Fibroblast of skin of right biceps (primary cell): ENCODE measurements at places on chromosomes 7 and 10.

DNA sequence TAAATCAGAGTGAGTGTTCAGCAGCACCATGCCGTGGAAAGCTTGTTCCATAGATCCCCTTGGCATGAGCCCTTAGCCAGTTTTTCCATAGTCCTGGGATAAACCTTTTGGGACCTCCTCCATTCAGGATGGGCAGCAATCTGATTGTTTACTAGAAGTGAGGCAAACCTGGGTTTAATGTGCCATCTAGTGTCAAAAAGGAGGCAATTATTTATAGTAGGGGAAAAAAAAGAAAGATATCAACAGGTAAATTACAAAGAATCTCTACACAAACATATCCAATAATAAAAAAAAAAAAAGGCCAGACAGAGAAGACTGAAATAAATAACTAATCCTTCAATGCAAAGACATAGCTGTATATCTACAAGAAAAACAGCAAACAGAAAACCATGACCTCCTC lies 229.0 kb upstream of the STK17A start:
- DNase-seq: no peak

GRCh38 chr10:75358835-75359421 lies 42.6 kb downstream of the ZNF503 start:
- DNase-seq: peak; percentile 90

GRCh38 chr7:70053421-70053820 lies 455.1 kb downstream of the AUTS2 start:
- peak; percentile 30 for DNase-seq

- DNase-seq: no peak
Measured at GRCh38 chr10:870564-871166, 60.8 kb downstream of the LARP4B start.

- no peak for DNase-seq
Measured at GRCh38 chr10:115931309-115931708, 341.7 kb downstream of the GFRA1 start.

GRCh38 chr10:130427216-130427722 lies 291.1 kb downstream of the GLRX3 start:
- DNase-seq: no peak

DNA sequence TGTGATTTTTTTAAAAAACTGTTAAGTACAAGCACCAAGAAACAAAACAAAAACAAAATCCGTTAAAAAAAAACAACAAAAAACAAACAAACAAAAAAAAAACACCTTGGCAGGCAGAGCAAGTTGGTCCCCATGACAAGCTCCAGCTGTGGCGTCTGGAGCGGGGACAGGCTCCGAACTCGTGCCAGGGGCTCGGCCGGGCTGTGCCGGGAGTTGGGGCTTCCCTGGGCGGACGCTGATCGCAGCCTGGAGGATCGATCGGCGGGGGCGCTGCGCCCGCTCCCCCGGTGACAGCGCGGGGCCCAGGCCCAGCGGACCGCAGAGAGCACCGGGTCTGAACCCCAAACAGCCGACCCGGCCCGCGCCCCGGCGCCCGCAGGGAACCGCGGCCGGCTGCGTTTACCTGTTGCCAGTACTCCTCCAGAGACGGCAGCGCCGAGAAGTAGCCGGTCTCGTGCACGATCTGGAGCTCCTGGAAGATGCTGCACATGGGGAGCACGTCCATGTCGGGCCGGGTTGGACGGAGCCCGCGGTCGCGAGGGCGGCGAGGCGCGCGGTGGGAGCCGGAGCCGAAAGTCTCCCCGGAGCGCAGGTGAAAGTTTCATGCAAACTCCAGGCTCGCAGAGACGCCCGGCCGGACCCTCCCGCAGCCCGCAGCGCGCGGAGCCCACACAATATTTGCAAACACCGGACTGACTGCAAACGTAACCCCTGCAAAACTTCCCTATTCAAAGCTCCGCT lies at the start of gene KLF6:
Gene KLF6, minus strand, starts transcription at position 700 of the 741 bp plus-strand sequence. Its CDS starts 195 bp downstream, at position 505.
- DNase-seq: no peak

GRCh38 chr10:102626026-102626685 lies 18.1 kb upstream of the TRIM8 start:
- no peak for DNase-seq

DNA sequence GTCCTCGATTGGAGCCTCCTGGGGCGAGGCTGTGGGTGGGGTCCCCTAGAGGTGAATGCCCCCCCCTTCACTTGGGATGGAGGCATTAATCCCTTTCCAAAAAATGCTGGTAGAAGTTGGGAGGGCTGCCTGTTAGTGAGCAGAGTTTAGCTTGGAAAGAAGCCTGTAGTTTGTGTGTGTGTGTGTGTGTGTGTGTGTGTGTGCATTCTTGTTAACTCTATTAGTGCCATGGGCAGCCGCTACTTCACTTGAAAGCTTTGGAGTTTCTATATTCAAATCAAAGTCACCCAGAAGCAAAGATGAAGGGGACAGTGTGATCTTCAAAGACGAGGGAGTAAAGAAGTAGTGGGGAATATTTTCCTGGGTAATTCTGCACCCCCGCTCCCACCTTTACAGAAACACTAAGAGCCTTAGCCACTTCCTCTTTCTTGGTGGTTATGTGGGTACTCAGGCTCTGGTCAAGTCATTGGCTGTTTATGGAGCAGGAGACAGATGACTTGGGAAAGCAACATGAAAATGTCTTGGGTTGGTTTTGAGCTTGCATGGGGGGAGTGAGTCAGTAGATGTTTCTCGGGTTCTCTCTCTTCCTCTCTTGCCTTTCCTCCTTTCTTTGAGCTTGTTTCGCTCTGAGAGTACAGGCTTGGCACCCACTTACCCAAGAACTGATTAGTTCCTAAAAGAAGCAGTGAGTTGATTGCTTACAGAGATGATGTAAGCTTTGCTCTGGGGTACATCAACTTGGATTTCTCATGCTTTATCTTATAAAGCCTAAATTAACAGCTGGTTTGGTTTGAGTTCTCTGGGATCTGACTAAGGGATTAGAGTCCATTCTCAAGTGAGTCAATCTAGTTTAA lies 35.9 kb downstream of the TCF7L2 start:
- peak; percentile 82 for DNase-seq

DNA sequence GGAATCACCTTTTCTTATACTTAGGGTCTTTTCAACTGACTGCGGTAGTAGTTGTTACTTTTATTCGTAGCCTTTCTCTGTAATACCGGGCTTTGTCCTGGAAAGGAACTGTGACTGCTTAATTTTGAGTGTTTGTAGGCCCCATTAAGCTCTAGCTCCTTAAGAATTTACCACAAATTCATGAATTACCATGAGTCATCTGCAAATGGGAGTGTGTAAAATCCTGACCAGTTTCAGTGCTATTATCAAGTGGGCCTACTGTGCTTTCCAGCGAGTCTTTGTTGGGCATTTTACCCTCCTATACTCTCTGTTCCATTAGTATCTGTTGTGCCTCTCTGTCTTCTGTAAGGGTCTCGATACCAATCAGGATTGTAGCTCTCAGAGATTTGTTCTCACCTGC lies 49.7 kb downstream of the ZMYND11 start:
- peak; percentile 65 for DNase-seq

- DNase-seq: no peak
Measured at GRCh38 chr7:88141479-88141878, 78.4 kb downstream of the SRI start.

DNA sequence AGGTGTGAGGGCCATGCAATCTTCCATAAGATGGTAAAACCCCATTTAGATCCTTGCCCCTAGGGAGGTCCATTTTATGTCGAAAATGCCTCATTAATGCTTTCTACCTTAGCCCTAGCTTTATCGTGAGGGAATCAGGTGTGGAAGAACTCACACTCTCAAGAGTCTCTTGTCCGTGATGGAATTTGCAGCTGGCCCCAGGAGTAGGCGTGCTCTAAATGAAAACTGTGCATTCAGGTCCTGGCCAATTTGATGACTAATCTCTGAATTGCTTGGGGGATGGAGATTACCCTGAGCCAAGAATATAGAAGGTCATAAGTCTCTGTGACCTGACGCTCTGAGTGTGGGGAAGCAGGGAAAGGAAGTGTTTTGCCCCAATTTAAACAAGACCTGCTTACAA lies 6.6 kb downstream of the C10orf90 start:
- peak; percentile 81 for DNase-seq

GRCh38 chr10:79071396-79071923 lies 2.7 kb downstream of the ZMIZ1 start:
- DNase-seq: no peak

- no peak for DNase-seq
Measured at GRCh38 chr7:157410831-157411556, 74.2 kb downstream of the DNAJB6 start.

GRCh38 chr10:91103384-91104192 lies 116.9 kb upstream of the PCGF5 start:
- DNase-seq: no peak

DNA sequence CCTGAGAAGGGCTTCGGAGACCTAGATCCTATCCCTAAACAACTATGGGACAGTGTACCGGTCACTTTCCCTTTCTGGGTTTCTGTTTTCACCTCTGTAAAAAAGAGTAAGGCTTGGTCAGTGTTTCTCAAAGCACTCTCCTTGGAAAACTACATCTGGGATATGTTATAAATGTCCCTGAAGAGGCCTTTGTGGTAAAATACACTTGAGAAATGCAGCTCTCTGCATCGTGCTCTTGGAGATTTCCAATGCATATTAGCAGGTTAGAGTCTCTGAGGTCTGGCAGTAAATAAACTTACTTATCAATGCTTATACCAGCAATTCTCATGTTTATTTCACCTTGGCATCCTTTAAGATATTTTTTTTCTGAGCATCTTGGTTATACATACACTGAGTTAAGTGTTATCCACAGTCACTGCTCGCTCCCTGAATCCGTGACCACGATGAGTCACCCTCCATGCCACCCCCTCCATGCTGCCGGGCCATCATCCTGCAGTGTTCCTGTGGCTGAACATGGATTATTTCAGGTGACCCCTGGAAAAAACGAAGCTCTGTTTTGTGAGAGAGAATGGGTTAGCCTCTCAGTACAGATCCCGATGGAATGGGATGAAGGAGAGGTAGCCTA lies 3.3 kb upstream of the TBXAS1 start:
- peak; percentile 56 for DNase-seq

GRCh38 chr10:58070956-58071355 lies 196.7 kb downstream of the IPMK start:
- DNase-seq: no peak

GRCh38 chr10:484441-484924 lies 205.0 kb downstream of the DIP2C start:
- DNase-seq: peak; percentile 33

GRCh38 chr7:14690486-14690885 lies 212.1 kb downstream of the DGKB start:
- DNase-seq: no peak

GRCh38 chr10:103767756-103768155 lies 87.6 kb downstream of the SH3PXD2A start:
- DNase-seq: no peak

DNA sequence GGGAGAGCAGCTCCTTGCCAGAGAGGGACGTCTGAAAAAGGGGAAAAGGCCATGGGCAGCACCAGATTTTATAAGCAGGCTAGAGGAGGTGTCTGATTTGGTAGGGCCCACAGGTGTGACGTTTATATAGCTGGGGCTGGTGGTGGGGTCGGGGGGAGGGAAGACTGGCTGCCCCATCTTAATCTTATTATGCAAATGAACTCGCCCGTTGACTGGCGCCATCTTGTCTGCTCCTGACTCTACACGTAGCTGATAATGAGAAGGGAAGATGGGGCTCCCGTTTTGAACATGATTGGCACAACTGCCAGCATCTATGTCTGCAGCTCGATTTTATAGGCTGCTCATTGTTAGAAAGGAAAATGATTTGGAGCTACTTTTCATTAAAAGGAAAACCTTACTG lies 28.6 kb upstream of the CADPS2 start:
- DNase-seq: no peak

GRCh38 chr10:79982861-79983260 lies 34.0 kb upstream of the SFTPD start:
- no peak for DNase-seq

DNA sequence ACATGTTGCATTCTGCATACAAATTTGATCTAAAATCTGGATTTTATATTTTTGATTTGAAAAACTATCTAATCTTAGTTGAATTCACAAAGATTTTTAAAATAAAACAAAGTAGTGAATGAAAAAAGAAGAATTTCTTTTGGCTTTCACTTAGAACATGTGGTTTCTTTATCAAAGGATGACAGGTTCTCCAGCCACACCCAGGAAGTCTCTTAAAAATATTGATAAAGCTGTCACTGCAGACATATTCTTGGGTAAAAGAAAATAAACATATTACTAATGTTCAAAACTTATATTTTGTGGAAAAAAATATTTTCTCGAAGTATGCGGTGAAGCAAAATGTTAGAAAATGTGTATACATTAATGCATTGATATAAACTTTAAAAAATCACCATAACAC lies 44.3 kb downstream of the ARL4A start:
- no peak for DNase-seq

- no peak for DNase-seq
Measured at GRCh38 chr7:135728136-135728669, at the start of gene SLC13A4. Gene SLC13A4 (minus strand): TSS chr7:135728186. CDS start chr7:135727496, 690 bp downstream.

DNA sequence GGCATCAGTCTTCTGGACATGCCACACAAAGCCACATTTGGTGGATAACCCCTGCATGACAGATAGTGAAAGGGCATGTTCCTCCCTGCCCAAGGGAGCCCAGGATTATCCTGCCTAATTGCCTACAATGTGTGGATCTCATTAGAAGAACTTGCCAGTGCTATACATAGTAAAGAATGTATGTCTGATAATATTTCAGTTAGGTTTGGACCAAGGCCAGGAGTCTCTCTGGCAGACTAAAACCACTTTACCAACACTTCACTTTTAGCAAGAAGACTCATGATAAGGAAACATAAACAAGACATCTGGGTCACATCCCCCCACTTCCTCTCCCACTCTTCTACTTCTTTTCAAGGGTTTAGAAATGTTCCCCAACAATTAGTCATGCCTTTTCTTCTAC lies 196.7 kb downstream of the MTERF1 start:
- peak; percentile 92 for DNase-seq

DNA sequence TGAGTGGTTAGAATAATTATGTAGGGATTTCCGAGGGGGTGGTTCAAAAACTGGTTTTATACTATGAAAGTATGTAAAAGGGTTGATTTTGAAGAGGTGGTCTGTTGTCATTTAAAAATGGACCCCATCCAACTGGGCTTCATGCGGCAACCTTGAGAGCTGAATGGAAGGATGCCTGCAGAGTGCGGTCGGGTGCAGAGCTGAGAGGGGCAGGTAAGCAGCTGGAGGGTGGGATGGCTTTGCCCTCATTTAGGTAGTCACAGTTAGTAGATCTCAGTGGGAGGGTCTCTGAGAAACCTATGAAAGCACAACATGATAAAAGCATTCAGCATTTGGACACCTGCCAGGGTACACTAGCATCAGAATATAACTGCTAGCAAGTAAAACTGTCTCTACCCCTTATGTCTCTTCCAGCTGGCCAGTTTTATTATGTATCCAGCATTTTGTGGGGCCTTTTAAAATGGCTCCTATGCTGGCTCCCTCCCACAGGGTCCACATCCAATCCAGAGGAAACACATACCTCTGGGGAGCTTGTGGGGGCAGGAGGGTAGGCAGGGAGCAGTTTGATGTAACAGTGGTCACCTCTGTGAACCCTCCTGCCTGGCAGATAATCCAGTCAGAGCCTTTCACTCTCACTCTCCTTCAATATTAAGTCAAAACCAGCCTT lies 75.9 kb upstream of the MAGI2 start:
- peak; percentile 25 for DNase-seq

GRCh38 chr10:12699781-12700556 lies 301.5 kb downstream of the CCDC3 start:
- DNase-seq: no peak

- no peak for DNase-seq
Measured at GRCh38 chr7:29980151-29980550, 9.4 kb downstream of the SCRN1 start.

- no peak for DNase-seq
Measured at GRCh38 chr7:121575194-121575765, 179.2 kb upstream of the FAM3C start.
